Hematopoietic multipotent progenitor cell treated with erythropoietin and hydrocortisone succinate and interleukin-3 and kit ligand, for 17 days (in vitro differentiated cells): ENCODE measurements at places on chromosomes 6 and 20.
A peak's percentile ranks its signal among the peaks of the same experiment; 100 is the strongest.

DNA sequence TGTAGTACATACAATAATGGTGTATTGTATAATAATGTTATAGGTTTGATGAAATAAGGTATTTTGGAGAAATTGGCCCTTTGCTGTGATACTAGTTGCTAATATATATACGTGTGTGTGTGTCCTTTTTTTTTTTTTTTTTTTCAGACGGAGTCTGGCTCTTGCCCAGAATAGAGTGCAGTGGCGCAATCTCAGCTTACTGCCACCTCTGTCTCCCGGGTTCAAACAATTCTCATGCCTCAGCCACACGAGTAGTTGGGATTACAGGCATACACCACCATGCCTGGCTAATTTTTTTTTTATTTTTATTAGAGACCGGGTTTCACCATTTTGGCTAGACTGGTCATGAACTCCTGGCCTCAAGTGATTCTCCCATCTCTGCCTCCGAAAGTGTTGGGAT lies 23.3 kb downstream of the SENP6 start:
- DNase-seq = no peak

DNA sequence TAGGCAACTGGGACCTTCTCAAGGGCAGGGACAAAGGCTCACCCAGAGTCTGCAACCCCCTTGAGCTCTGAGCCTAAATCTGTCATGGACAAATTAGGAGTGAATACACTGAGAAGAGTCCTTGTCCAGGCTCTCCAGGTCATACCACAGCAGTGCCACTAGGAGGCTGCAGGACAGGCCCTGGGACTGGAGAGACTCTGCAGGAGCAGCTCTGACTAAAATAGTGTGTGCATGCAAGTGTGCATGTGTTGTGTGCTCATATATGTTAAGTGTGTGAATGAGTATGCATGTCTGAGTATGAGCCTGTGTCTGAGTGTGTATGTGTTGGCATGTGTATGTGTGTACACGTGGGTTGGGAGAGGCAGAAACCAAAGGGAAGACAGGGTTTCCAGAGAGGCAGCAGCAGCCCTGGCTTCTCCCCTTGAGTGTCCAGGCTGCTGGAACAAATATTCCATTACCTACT lies 27.1 kb downstream of the MRPL14 start:
- peak; percentile 59 for DNase-seq

DNA sequence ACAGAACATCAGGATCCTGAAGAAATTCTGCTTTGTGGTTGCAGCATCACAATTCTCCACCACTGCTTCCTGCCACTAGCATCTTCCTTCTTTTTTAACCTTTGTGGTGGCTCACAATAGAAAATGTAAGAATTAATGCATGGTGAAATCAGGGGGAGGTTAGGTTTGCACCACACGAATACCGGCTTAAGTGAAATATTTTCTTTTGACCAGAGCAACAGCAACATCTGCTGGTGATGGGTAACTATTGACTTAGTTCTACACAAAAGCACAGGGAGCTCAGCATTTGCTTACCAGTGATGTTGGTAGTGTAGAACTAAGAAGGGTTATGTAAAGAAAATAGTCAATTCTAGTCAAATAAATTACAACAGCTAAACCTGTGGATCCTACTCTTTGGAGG lies 280.5 kb downstream of the SYNE1 start:
- no peak for DNase-seq

GRCh38 chr20:33005132-33005566 lies 916 bp upstream of the SUN5 start:
- DNase-seq = peak; percentile 12

DNA sequence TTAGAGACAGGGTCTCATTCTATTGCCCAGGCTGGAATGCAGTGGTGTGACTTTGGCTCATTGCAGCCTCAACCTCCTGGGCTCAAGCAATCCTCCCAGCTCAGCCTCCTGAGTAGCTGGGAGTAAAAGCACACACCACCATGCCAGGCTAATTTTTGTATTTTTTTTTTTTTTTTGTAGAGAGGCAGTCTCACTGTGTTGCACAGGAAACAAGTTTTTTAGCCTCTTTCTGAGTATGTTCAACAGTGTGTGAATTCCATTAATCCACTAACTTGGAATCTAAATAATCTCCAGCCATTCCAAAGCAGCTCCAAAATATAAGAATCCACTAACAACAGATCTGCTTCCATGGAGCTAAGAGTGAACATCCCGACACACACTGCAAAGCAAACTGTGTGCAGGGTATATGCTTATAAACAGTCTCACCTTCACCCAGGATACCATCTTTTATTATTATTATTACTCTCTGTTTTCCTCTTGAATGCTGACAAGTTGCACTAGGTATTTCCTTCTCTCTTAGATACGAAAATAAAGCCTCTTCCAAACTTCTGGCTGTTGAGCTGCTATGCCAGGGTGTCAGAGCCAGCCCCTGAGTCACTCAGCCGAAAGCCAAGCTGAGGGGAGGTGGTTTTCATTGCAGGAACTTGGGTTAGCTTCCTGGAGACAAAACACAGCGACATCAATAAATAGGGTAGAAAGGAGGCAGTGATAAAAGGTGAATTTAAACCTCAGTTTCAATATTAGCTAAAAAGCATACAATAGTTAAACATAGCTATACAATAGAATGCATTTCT lies 264.9 kb downstream of the HIVEP2 start:
- no peak for DNase-seq

DNA sequence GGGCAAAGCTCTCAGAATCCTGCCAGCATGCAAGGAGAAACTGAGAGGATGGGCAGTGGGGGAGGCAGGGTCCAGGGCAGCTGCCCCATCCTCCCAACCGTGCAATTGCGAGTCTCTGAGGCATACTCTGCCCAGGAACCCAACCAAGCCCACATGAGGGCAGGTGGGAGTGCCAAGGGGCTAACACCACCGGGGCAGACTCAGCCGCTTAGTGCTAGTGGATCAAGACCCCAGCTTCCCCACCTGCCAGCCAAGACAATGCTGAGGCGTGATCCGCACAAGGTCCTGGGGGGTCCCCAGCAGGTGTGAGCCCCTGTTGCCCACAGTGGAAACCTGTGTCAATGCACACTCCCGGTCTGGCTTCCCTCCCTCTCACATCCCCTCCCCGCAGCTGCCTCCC lies 48.5 kb upstream of the ENTPD6 start:
- no peak for DNase-seq

GRCh38 chr6:26319405-26320128 lies 45.4 kb upstream of the BTN3A2 start:
- DNase-seq = no peak

- no peak for DNase-seq
Observed at GRCh38 chr6:26489996-26490964, 9.8 kb upstream of the BTN1A1 start.

DNA sequence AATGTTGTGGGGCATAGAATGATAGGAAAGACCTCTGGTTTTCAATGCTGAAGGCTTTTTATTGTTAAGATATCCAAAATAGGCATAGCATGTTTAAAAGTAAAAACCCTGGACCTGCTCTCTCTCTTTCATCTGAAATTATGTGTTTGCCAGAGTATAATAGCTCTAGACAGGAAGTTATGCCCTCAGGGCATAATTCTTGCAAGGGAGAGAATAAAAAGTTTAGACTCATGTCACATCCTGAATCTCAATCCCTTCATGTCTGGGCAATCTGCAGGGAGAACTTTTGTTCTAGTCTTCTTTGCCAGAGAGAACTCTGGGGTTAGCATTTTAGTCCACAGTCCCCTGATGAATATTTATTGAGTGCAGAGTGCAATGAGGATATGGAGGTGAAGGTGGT lies 297.3 kb upstream of the FLRT3 start:
- DNase-seq = no peak

GRCh38 chr20:29123861-29124260 lies 2133.6 kb upstream of the DEFB115 start:
- no peak for DNase-seq

- DNase-seq = no peak
Observed at GRCh38 chr6:58198301-58198700, 880.9 kb downstream of the PRIM2 start.

DNA sequence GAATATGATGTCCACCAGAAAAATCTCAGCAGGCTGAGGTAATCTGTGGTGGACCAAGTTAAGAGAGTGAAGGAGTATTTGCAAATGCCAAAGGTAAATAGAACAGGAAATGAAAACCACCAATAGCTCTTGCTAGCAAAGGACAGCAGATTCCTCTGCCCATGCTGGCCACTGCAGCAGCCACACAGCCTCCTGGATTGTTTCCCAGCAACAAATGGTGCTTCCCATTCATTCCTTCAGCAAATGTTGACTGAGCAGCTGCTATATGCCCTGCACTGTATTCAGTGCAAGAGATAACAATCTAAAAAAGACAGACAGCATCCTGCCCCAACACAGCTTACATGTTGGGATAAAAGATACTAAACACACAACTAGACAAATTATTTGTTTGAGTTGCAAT lies 11.0 kb downstream of the ROS1 start:
- DNase-seq = no peak

DNA sequence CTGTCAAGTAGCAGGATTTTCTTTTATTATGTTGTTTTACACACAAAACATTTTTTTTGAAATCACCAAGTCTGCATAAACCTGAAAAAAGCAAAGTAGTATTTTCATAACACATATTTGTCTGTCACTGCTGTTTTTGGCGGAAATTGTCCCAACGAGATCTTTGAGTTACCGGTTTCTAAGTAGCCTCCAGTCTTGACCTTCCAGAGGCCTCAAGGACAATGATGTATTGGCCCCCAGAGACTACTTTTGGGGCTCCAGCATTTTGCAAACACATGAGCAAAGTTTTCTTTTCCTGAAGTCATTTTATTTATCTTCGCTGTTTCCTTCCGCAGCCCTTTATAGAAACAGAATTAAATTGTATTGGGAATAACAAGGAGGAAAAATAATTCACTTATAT lies 862.6 kb downstream of the KIF16B start:
- no peak for DNase-seq

DNA sequence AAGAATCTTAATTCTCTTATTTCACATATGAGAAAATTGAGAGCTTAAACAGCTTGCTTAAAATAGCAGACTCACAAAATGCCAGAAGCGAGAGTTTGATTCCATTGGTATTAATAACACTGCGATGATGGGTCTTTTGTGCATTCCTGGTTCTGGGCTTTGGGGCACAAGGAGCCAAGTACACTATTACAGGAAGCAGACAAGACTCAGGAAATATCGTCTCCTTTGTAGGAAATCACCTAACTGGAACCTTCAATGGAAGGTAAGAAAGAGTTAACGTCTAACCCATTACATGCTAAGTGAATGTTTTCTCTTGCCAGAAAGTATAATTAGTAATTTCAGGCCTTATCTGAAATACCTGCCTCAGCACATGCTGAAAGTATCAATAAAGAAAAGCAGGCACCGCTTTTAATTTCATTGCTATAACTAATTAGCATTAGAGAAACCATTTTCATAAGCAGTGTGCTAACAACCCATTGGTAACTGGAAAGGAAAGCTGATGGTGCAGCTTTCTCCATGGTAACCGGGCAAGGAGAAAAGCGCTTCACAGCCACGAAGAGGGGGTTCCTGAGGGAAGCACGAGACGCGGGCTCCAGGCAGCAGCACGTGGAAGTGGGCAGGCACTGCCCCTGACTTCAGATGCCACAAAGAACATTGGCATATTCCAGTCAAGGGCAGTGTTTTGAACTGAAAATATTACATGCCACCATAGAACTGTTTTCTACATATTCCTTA lies 206.7 kb upstream of the AGPAT4 start:
- no peak for DNase-seq

- DNase-seq = no peak
Observed at GRCh38 chr6:164563924-164564323, 745.5 kb downstream of the C6orf118 start.

DNA sequence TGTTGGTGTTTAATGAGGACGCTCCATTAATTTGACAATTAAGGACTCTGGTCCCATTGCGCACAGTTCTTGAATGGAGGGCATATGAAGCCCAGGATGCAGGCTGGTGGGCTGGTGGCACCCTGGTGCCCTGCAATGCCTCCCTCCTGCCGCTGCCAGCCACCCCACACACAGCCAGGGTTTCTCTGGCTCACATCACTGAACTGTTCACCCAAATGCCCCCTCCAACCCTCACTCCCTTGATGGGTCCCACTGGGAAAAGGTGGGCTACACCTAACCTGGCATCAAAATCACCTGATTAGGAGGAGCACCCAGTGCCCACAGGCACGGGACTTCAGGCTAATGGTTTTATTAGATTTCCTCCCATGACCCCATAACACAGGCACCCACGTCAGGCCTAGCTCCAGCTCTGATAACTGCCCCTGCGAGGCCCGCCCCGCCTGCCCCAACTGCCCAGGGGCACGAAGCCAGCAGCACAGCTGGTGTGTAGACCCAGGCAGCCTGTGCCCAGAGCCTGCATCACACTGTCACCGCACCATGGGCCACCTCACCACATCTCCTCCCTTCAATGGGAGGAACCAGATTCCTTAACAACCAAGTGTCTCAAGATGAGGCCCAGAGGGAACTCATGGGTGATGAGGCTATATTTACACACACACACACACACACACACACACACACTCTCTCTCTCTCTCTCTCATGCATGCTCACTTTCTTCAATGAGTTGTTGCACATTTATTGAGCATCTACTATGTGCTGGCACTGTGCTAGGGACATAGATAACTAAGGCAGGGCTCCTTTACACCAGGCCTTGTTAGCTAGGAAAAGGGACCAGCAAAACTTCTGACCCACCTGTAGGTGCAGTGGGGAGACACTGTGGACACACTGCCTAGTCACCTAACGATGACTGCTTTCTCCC lies 107.3 kb downstream of the NOL4L start:
- peak; percentile 64 for DNase-seq

- no peak for DNase-seq
Observed at GRCh38 chr6:41560431-41561192, 14.4 kb downstream of the FOXP4 start.

GRCh38 chr6:292506-293192 lies 362 bp downstream of the DUSP22 start:
- no peak for DNase-seq

- no peak for DNase-seq
Observed at GRCh38 chr6:151121900-151122299, 117.9 kb upstream of the AKAP12 start.

DNA sequence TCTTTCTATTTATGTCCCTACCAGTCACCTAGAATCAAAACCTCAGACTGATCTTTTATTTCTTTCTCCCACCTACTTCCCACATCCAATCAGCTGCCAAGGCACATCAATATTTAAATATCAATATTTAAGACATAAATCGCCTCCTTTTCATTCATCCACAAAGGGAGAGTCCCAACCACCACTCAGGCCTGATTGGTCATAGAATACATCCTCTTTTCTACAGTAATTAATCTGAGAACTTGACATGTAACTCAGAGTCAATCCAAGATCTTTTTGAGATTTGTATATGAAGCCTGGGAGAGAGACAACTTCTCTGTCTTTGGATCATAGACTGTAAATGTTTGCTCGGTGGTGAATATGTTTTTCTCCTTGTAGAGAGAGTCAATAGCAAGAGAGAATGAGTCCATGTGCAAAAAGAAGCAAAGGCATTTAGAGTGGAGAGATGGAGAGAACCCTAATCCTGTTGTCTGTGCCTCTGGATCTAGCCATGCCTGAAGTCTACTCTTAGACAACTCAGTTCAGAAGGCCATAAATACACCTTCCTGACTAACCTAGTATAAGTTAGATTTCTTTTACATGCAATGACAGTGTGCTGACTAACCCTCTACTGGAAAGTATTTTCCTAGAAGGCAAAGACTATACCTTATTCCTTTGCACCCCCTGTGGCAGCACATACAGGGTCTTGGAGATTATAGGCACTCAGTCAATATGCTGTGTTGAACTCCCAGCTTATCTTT lies 12.1 kb upstream of the NEDD9 start:
- no peak for DNase-seq

GRCh38 chr20:5913166-5913565 lies 37.2 kb downstream of the TRMT6 start:
- no peak for DNase-seq

GRCh38 chr6:136669299-136669699 lies 119.1 kb upstream of the MAP7 start:
- no peak for DNase-seq

- no peak for DNase-seq
Observed at GRCh38 chr6:119355157-119355556, 5.6 kb upstream of the MAN1A1 start.
